ENCODE measurements at places on chromosomes 2 and 18. TPM values are rescaled to one million over a fixed set of nuclear protein-coding genes. Genes with fewer than 3 reads are reported as not detected.

Gene PTPRM
- polyA plus RNA-seq: 0.28 TPM

Gene TCF23
- polyA plus RNA-seq: not detected

Gene G6PC2
- not detected for polyA plus RNA-seq

Gene POTEJ
- not detected for polyA plus RNA-seq

Gene ALPI
- not detected for polyA plus RNA-seq

Gene NEURL3
- polyA plus RNA-seq: not detected

Gene CMPK2
- polyA plus RNA-seq: 4.6 TPM

Gene APOB
- polyA plus RNA-seq: not detected

Gene ASB18
- not detected for polyA plus RNA-seq

Gene ABCB11
- not detected for polyA plus RNA-seq

Gene ZNF892
- 1.7 TPM for polyA plus RNA-seq

Gene RAPGEF4
- not detected for polyA plus RNA-seq

Gene ALKAL2
- 0.24 TPM for polyA plus RNA-seq

Gene BCL2
- polyA plus RNA-seq: 31.3 TPM

Gene AKAIN1
- not detected for polyA plus RNA-seq

Gene ZC3H6
- polyA plus RNA-seq: 10.3 TPM

Gene SLC4A5
- polyA plus RNA-seq: 1.5 TPM

Gene MAL
- 273 TPM for polyA plus RNA-seq

Gene LYPD6
- polyA plus RNA-seq: not detected

Gene CPLX4
- polyA plus RNA-seq: not detected

Gene COBLL1
- polyA plus RNA-seq: 0.16 TPM

- no peak for DNase-seq
These were observed 63.5 kb upstream of the RASGRP3 start for GRCh38 chr2:33412920-33413319.

- no peak for DNase-seq
These were observed 76.6 kb upstream of the TEX51 start for GRCh38 chr2:126822115-126822514.

GRCh38 chr2:26475037-26475436 is 2.9 kb downstream of the OTOF start:
- DNase-seq: no peak

GRCh38 chr2:144849612-144850011 is 329.7 kb upstream of the ZEB2 start:
- no peak for DNase-seq

GRCh38 chr18:74291472-74291770 is 342 bp downstream of the CYB5A start:
- DNase-seq: peak; percentile 20

DNA sequence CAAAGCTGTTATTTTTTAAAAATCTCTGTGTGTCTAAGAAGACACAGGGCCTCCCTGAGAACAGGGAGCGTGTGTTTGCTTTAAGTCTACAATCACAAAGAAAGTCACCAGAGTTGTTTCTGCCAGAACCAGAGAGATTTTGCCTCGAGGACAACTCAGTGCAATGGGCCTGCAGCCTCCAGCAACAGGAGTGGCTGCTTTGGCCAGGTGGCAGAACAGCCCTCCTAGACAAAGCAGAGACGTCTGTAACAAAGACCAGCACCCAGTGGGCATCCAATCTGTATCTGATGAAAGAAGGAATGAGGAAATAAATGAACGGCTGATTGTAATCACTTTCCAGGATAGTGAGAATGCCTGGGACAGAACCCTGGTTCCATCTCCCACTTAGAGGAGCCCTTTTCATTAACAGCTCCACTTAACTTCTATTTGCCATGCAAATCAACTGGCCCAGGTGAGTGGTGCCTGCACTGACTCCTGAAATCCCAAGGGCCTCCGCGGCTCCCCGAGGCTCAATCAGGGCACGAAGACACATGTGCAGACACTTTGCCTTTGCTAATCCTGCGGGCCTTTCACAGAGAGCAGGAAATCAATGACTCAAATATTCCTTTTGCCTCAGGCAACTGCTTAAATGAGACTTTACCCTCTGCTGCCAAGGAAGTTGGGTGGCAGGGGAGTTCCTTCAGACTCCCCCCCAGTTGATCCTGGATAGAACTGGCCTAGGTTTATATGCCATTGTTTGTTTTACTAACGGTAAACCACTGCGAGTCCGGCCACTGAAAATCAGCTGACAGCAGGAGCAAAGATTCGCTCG is 146.5 kb downstream of the CABLES1 start:
- no peak for DNase-seq

GRCh38 chr18:47422524-47422923 is 171.1 kb upstream of the SKOR2 start:
- DNase-seq: no peak

- no peak for DNase-seq
These were observed 230.7 kb upstream of the CCDC68 start for GRCh38 chr18:55189972-55190371.

GRCh38 chr2:23414106-23414505 is 29.1 kb downstream of the KLHL29 start:
- DNase-seq: no peak

GRCh38 chr2:51441786-51442185 is 409.9 kb upstream of the NRXN1 start:
- no peak for DNase-seq

DNA sequence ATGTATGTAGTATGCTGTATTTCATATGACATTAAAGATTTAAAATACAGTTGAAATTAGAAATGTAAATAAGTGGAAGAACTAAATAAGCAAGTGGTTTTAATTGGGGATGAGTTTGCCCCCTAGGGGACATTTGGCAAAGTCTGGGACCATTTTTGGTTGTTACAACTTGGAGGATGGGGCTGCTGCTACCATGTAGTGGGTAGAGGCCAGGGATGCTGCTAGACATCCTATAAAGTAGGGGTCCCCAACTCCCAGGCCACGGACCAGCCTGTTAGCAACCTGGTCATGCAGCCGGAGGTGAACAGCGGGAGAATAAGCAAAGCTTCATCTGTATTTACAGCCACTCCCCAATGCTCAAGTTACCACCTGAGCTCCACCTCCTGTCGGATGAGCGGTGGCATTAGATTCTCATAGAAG is 27.9 kb upstream of the ASNSD1 start:
- DNase-seq: no peak

GRCh38 chr2:48343571-48344440 is 186.1 kb upstream of the STON1 start:
- no peak for DNase-seq

DNA sequence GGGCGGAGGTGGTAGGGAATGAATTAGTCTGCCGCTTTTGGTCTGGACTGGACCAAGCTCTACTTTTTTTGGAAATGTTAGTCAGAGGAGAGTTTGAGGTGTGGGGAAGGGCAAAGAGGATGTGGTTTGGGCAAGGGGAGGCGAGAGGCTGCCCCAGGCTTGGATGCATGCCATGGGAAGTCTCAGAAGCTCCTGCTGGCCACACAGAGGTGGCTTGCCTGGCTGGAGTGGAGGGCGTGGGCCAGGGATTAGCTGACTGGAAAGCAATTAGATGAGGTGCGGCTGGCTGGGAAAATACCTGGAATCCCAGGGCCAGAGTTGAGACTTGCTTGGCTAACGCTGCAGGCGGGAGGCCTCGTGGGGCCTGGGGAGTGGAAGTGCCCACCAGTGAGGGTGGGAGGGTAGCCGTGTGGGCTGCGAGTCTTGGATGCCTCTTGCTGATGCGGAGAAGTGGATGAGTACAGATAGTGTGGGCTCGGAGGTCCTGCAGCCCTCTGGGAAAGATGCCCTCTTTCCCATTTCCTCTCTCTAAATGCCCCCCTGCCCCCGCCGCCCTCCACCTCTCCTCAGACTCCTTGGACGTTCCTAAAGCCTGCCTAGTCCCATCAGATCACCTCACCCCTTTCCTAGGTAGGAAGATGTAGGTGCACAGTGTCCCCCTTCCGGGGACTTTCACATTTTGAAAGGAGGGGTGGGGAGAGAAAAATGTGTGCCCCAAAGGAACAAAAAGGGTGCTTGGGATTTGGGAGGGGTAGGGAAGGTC is 117.6 kb downstream of the SMAD7 start:
- DNase-seq: no peak

DNA sequence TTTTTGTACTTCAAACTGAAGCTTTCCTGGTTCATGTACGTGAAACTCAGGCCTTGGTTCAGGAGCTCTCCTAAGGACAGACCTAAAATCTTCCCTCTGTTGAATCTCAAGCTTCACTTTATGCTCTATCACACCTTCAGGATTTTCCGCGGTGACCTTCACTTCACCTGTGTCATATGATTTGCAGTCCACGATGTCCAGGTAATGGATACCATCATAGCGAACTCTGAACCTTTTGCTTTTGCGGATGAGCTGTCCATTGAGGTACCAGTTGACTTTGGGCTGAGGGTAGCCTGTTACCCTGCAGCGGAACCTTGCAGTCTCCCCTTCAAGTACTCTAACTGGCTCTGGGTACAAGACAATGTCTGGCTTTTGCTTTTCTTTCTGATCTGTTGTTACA is 31.2 kb downstream of the TTN start:
- no peak for DNase-seq

DNA sequence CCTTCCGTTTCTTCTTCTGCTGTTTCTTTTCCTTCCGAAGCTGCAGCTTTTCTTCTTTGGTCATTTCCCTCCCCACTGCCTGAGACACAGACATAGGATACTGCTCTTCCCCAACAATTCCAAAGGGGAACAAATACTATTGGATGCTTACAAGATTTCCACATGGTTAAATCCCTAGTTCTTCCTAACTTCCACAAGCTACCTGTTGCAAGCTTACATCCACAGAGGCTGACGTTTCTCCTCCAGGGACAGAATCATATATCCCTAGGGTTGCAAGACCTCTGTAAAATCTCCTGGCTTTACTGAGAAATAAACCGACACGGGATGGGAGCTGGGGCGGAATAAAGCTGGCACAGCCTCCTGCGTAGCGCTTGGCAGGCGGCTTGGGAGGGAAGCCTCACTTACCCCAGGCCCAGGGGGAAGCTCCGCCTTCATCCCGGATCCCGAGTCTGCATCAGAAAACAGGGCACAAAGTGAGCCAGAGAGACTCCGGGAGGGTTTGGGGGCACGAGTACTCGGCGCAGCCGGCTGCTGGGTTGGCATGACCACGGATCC is 590 bp downstream of the EIF2B4 start:
- no peak for DNase-seq

GRCh38 chr2:225471039-225471438 is 71.5 kb downstream of the NYAP2 start:
- DNase-seq: no peak

DNA sequence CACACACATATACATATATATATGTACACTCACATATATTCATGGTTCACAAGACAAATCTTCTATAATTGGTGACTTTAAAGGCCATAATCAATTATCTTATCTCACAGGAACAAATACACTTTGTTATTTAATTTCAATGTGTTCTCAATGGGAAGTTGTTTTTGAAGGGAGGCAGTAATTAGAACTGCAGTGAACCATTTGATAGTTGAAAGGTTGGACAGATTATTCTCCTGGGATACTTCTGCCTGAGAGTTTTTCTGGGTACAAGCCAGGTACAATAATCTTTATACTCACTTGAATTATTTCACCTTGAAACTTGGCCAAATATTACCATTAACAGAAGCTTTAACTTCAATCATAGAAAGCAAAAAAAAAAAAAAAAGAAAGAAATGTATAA is 546.6 kb upstream of the LRRTM4 start:
- DNase-seq: no peak

GRCh38 chr2:224518806-224519580 is 66.2 kb downstream of the CUL3 start:
- DNase-seq: no peak

DNA sequence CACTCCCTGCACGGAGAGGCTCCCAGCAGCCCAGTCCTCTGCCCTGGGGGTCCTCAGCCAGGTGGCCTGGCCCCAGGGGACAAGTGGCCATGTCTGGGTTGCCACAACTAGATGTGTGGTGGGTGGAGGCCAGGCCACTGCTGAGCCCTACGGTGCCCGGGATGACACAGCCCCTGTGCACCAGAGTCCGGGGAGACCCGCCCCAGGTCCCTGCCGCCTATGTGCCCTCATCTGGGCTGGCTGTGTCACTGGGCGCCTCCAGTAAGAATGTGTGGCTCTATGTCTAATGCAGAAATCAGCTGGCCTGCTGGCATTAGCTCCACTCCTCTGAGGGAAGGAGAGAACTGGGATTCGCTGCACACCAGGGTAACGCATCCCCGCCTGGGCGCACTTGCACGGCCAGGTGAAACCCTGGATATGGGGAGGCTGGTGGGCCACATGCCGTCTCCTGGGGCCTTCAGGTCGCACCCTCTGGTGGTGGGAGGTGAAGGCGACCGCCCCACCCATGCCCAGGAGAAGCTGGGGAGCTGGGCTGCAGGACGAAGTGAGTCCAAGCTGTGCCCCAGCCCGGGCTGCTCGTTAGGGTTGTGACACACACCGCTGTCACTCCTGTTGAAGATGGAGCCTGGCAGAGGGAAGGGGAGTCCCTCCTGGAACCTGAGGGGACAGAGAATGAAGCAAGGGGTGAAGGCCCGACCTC is 136.1 kb downstream of the PTGR3 start:
- DNase-seq: no peak

DNA sequence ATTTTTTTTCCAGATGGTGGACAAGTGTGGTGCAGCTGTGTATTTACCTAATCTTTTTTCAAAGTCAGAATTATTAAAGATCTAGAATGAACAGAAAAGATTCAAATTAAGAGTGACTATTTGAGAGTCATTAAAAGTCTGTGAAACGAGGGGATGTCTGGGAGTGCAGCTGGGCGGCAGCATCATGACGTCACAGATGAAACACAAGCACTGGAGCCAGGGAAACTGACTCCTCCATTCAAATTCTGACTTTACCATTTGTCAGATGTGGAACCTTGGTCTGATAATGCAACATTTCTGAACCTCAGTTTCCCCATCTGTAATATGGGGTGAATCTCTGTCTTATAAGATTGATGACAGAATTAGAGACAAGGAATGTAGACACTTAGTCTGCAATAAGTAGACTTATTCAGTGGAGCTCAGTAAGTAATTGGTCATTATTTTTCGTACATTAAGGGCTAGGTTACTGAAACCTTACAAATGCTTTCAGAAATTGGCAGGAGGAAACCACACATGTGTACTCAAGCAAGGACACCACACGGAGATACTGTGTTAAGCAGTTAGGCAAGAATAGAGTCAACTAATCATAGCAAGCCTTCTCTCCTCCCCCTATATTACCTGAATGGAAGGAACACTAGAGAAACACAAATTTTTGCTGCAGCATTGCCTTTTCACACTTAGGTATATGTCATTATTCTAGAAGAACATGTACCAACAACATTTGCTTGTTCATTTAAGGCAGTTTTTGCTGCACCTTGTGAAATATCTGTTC is 27.8 kb upstream of the CXXC1 start:
- DNase-seq: no peak

DNA sequence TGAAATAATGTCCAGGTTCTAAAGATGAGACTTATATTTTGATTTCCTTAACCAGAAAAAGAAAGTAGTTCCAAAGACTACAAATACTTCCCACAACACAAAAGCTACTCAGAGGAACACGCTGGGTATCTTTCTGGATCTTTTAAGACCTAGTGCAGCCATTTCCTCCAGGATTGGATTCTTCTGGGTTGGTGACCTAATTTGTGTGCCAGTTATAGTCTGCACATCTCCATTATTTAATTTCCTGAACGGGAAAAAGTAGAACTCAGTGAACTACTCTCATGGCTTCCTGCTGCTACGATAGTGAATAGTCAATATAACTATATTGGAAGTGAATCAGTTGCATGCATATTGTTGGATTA is 1.5 kb downstream of the TMEM87B start:
- DNase-seq: no peak

Data from naive thymus-derived CD8-positive, alpha-beta T cell (primary cell).